ENCODE measurements at places on chromosomes 5 and 9.

- DNase-seq = no peak
These were observed 281.3 kb downstream of the CEMIP2 start for GRCh38 chr9:71487061-71487460.

GRCh38 chr5:149834246-149834855 lies 104.2 kb downstream of the PPARGC1B start:
- peak; percentile 73 for DNase-seq

- DNase-seq = no peak
These were observed 50.4 kb upstream of the ASS1 start for GRCh38 chr9:130394320-130394719.

DNA sequence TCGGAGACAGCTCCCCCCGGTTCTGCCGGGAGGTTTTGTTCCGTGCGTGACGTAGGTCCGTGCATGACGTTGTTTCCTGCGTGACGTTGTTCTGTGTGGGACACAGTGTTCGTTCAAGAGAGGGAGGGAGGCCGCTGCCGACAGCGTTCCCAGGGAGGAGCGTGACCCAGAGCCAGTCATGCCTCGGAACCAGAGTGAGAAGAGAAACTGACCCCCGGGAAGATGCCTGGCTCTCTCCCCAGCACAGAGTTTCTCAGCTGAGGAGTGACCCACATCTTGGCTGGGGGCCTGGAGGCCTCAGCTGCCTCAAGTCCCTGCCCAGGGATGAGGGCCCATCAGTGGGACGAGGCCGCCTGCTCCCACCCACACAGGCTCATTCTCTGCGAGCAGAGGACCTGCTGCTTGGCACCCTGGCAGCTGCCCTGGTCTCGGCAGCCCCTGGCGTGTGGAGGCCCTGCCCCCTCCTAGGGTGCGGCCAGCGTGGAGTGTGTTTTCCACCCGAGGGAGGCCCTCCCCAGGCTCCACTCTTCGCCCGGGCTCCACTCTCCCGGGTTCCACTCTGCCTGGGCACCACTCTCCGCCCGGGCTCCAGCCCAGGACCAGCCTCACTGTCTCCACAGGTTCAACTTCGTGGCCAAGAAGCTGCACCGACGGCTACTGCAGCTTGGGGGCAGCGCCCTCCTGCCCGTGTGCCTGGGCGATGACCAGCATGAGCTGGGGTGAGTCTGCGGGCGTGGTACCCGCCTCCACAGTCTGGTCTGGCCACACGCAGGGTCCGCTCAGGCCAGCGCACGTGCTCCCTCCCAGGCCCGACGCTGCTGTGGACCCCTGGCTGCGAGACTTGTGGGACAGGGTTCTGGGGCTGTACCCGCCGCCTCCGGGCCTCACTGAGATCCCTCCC lies 7.9 kb downstream of the NDOR1 start:
- DNase-seq = no peak

DNA sequence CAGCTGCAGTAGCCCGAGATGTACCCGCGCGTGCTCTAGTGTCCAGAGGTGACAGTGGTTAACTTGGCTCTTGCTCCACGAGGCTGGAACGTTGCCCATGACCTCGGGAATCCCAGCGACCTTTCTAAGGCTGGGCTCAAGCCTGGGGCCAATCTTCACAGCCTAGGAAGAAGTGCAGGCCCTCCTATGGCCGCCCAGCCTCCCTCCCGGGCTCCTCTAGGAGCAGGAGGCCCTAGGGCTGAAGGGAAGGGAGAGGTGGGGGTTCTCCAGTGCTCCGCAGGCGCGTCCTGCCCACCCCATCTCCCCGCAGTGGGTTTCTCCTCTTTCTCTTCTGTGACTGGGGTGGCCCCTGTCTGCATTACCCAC lies 13.3 kb downstream of the NR2F1 start:
- no peak for DNase-seq

DNA sequence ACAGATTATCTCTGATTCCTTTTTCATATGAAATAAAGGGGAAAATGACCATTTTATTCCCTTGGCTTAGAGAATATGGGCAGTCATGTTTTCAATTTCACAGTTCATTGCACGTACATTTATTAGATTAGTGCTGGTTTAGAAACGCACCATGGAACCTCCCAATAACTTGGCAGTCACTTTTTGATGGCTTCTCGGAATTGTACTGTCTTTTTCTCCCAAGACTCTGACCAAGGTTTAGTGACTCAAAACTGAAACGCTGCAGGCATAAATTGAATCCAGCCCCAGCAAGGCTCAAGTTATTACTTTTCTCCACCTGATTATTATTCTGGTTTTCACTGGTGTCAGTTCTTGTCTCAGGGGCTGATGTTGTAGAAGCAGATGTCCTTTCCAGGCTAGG lies 55.6 kb upstream of the EGFLAM start:
- DNase-seq = no peak

- no peak for DNase-seq
These were observed 14.5 kb downstream of the PLPP1 start for GRCh38 chr5:55520117-55520839.

DNA sequence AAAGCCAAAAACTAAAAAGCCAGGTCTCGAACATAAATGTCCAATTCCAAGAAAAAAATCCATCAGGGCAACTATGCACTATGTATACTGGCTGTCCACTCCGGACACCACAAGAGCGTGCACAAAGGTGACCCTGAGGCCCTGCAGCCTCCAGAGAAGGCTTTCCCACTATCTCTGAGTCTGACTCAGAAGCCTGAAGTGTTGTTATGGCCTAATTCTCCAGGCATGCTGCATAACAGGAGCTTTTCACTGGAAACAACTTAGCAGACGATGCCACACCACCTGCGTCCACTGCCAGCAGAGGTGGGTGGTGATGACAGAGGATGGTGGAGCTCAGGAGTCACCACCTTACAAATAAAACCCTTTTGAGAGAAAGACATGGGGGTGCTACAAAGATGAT lies 63.7 kb downstream of the HABP4 start:
- DNase-seq = no peak

DNA sequence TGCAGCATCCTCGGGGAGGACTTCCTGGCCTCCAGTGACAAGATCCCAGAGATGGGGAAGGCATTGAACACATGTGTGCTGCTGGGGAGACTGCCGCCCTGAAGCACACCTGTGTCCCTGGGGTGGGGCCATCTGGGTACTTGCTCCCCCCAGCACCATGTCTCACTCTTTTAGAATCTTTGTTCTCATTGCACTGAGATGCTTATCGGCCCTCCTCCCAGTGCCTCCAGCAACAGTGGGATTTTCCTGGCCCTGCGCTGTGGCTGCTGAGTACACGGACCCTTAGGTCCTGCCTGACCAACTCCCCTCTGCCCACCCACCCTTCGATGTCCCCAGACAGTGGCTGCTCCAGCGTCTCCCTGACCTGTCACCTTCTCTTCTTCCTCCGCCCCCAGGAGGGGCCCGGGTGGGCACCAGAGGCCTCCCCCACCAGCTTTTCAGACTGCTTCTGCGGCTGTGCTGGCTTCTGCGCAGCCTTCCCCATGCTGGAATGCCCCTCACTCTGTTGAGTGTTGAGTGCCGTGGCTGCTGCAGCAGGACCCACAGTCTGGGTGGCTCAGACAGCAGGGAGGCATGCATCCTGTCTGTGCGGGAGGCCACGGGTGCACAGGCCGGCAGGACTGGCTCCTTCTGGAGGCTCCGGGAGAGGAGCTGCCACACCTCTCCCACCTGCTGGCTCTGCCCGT lies 145.9 kb upstream of the IRX2 start:
- DNase-seq = no peak

- DNase-seq = peak; percentile 19
These were observed 139.8 kb downstream of the SLIT3 start for GRCh38 chr5:169161022-169161680.

DNA sequence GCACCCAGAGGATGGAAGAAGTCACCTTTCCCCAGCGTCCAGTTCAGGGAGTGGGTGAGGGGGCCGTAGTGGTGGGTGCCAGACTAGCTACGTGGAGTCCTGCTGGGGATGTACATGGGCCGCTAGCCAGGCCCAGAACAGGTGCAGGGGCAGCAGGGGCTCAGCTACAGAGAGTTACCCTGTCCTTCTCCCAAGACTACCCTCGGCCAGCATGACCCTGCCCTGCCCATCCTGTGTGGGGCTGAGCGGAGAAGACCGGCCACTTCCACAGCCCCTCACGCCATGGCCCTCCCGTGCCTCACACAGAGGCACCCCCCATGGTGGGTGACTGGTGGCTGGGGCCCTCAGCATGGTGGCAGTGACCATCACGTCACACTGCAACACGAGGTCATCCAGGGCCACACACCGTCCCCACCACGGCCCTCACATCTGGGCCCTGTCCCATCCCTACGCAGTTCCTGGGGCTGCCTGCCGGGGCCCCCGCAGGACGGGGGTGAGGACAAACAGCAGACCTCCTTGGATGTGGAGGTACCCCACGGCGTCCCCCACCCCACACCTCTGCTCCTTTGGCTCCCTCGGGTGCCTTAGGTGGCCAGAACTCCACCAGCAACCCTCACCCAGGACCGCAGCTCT lies 977 bp upstream of the DPP7 start:
- peak; percentile 24 for DNase-seq

- DNase-seq = peak; percentile 41
These were observed 35.3 kb upstream of the JMY start for GRCh38 chr5:79200573-79201183.

DNA sequence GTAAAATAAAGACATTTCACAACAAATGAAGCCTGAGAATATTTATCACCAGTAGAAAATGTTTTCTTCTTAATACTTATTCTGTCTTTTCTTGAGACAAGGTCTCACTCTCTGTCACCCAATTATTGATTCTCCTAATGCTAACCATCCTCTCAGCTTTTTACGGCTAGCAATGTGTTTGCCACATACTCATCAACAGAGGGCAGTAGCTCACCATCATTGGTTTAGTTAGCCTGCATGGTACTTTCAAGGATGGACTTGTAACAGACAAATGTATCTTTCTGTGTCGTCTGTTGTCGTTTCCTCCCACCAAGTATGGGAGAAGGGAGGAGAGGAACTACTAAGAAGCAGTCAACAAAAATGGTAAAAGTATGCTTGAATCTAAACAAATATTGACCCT lies 5.9 kb upstream of the ACO1 start:
- peak; percentile 55 for DNase-seq

GRCh38 chr9:27625751-27626150 lies 52.5 kb upstream of the C9orf72 start:
- no peak for DNase-seq

GRCh38 chr5:139561655-139562451 lies 714 bp downstream of the UBE2D2 start:
- DNase-seq = peak; percentile 76

- no peak for DNase-seq
These were observed 147.3 kb downstream of the ARSB start for GRCh38 chr5:78837836-78838235.

- no peak for DNase-seq
These were observed 51.5 kb upstream of the SH3PXD2B start for GRCh38 chr5:172505845-172506244.
